Stomach (tissue), 19 donors: ENCODE measurements at places on chromosomes 5 and 9. TPM values are rescaled to one million over a fixed set of nuclear protein-coding genes. Genes with fewer than 3 reads are reported as not detected.
A peak's percentile ranks its signal among the peaks of the same experiment; 100 is the strongest.

Gene PCDHB11
- 0.12 TPM for polyA plus RNA-seq

DNA sequence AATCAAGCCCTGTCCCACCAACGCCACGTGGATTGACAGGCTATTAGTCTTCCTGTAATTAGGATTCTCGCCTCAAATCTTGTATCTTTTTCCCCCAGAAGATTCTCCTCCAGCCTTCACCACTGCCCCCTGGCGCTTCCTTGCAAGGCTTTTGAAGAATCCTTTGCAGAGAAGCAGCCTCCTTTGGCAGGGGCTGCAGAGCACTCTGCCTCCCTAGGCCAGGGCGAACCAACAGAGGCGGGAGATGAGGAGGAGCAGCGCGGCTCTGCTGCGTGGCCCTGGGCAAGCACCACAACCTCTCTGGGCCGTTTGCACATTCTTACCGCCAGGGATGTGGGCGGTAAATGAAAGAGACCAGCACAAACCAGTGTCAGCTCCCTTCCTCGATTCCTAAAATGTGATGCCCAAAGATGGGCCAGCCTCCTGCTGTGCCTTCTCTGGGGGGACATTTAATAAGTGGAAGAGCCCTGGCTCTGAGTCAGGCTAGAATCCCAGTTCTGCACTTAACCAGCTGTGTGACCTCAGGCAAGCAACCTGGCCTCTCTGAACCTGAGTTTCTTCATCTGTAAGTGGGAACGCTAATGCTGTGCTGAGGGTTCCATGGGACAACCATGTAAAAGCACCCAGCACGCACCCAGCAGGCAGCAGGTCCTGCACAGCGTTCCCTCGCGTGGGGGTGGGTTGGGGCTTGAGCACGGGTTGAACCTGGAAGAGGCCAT, 128.6 kb downstream of the KCNIP1 start:
- DNase-seq = no peak

- DNase-seq = no peak
Measured at GRCh38 chr5:6488021-6488420, 39.4 kb downstream of the UBE2QL1 start.

GRCh38 chr9:81022177-81022576, 667.2 kb downstream of the TLE1 start:
- no peak for DNase-seq

DNA sequence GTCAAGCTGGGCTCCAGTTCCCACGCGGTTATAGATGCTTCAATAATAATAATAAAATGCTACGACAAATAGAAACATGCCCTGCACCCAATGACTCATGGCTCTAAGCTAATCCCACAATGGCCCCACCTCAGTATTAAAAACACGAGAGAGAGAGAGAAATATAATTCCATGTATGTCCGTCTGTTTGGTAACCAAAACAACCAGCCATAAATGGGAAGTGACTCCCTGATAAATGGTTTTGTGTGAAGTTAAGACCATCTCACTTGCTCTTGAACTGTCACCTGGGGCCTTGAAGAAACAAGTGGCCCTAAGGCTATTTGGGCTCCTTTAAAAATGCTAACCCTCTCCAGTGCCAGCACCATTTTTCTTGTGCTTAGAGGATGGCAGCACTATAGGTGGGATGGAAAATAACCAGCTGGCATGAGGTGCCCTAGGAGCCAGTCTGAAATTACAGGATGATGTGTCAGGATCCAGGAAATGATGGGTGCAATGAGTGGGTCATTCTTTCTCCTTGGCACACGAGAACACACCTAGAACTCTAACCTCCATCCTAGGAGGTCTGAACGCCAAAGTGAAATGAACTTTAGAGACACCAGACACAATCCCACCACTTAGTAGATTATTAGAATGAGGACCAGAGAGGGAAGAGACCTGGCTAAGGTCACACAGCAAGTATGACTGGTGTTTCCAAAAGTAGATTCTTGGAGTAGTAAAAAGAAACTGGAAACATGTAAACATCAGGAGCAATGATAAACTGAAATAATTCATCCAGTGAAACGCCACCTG, 35.7 kb upstream of the ADRB2 start:
- no peak for DNase-seq

- DNase-seq = no peak
Measured at GRCh38 chr9:18981476-18982261, 51.3 kb downstream of the SAXO1 start.

DNA sequence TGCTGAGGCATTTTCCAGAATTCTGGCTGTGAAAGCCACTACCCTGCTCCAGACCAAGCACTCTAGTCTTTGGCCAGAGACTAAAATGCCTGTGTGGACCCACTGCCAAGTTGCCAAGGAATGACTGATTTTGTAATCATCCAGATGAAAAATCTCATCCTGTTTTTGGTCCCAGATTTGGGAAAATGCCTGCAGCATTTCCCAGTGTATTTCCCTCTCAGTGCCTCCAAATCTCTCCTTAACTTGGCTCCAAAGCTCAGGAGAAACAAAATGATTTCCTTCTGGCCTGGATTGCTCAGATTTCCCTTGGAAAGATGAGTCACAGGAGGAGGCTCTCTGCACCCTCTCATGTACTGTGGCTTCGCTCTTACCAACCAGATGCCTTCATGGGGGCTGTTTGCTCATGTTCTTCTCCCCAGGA, 335.2 kb upstream of the TARS1 start:
- DNase-seq = no peak

- DNase-seq = no peak
Measured at GRCh38 chr9:76652894-76653293, 111.3 kb upstream of the PCA3 start.

GRCh38 chr5:128196791-128197190, 113.2 kb downstream of the SLC12A2 start:
- DNase-seq = no peak

Gene GFI1B
- not detected for polyA plus RNA-seq

- peak; percentile 80 for DNase-seq
Measured at GRCh38 chr9:129751841-129752801, 721 bp downstream of the PTGES start.

Gene ZDHHC11
- polyA plus RNA-seq = 2.4 TPM

Gene XPA
- 22.1 TPM for polyA plus RNA-seq

DNA sequence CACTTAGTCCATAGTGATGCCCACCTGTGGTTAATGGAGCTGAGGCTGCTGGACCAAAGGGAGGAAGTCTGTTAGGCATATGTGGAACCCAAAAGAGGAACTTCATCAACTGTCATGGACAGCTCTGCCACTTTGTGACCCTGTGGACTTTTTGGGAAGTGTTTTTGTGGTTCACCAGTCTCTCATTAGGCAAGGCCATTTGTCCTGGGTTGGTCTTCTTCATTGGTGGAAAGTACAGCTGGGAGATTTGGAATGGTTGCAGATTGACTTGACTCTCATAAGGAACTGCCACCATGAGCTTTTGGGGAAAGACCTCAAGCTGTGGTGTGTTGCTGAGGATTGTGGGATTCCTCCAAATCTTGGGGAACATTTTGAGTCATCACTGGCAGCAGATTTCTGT, 31.9 kb upstream of the IL12B start:
- no peak for DNase-seq

DNA sequence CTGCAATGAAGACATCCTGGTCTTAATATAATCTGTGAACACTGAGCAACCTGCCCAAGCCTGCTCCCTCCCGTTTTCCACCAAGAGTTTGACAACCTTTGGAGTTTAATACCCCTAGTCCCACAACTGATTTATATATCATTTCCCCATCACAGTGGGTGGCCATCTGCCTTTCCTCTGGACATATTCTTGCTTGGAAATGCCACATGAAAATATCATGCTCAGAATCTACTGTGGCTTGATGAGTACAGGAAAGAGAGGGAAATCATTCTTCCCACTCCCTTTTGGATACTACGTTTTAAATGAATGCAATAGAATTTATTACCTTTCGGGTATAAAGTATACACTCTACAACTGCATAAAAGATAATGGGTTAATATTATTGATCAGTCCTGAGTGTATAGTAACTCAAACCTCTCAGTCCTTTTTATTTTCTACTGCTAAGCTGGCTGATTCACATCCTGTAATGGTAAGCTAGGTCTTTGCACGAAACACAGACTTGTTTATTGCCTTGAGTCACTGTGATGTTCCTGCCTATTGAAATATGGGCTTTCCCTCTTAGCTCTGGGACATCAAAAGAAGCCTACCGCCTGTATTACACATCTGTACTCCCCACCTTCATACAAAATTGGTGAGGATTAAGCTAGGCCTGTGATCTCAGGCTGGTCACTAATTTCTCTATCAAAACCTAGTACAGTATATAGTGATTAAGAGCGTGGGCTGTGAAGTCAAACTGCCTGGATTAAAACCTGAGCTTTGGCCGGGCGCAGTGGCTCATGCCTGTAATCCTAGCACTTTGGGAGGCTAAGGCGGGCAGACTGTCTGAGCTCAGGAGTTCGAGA, 67.6 kb upstream of the NR5A1 start:
- DNase-seq = no peak

- DNase-seq = no peak
Measured at GRCh38 chr9:134034215-134035040, 9.1 kb downstream of the BRD3OS start.

DNA sequence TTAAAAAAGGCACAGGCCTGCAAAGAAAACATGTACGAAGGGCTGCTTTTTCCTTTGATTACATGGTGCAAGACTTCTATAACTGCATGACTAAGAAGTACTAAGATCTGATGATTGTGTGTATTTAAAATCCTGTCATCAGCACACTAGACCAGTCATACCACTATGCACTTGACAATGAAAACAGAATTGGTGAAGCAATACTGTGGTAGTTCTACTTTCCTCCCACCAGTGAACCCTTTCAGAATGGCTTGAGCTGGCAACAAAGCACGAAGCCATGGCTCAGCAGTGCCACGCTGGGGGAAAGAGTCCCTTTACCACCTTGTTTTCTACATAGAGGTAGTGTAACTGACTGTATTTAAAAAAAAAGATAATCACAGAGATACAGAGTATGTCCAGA, 49.0 kb upstream of the POU5F2 start:
- no peak for DNase-seq
